ENCODE measurements at places on chromosomes 13 and 19.

- no peak for DNase-seq
Observed at GRCh38 chr13:37175996-37176395, 70.5 kb upstream of the CSNK1A1L start.

- no peak for DNase-seq
Observed at GRCh38 chr13:76942363-76942762, 5.9 kb upstream of the ACOD1 start.

- peak; percentile 93 for DNase-seq
Observed at GRCh38 chr19:15629003-15629880, 11.5 kb upstream of the CYP4F3 start.

DNA sequence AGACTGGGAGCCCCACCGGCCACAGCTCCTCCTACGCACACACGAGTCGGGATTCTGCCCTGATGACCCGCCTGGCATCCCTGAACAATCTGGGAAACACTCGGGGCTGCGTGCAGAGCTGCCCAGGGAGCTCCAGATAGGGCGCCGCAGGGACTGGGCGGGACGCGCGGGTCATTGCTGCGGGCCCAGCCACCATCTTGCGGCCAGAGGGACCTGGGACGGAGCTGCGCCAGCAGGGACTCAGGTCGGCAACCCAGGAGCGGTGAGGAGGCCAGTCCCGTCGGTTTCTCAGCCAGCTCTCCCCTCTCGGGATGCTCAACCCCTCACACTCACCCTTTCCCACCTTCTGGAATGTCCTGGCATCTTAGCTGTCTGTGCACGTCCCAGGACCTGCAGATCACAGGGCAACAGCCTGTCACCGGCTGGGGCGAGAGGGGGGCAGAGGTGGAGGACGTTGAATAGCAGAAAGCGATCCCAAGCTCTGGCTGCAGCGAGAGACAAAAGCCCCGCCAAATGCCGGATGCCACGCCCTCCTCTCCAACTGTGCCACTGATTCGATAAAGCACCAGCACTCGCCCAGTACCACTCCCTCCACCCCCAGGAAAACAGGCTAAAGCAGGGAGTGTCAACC, 20.4 kb upstream of the ZNF91 start:
- no peak for DNase-seq

GRCh38 chr19:48152551-48152950, 17.6 kb downstream of the LIG1 start:
- peak; percentile 78 for DNase-seq

DNA sequence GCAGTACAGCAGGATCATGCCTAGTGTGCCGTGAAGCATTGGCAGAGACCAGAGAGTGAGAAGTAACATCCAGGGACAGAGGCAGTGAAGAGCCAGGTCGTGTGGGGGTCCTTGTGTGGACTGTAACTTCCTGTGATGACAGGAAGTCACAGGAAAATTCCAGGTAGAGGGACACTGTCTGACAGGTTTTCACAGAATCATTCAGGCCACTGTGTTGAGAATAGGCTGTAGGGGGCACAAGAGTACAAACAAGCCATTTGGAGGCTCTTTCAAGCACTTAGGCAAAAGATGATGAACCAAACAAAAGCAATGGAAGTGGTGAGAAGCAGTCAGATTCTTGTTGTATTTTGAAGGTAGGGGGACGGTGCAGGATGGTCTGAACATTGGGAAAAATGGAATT, 46.4 kb downstream of the N4BP2L1 start:
- no peak for DNase-seq

GRCh38 chr13:81383444-81383843, 1042.5 kb upstream of the SPRY2 start:
- no peak for DNase-seq

DNA sequence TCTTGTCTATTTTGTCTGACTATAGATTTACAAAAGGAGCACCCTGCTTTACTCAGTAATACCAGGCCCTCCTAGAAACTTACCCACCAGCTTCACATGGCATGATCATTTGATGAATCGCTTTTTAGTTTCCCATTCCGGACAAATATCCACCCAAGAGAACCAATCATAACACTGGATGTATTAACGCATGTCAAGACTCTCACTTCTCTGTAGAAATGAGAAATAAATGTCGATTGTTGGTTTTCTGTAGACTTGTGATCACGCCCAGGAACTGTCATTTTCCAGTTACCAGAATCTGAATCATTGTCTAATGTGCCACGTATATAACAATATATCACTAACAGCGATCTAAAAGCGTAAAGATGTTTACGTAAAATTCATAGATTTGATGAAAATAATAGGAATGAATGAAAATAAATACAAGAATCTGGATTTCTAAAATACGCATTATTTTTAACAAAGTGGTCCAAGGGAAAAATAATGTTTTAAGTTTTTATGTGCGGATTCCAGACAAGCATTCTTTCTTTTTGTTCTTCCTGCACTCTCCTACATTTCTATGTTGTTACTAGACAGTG, 14.0 kb downstream of the CDX2 start:
- DNase-seq, result no peak

DNA sequence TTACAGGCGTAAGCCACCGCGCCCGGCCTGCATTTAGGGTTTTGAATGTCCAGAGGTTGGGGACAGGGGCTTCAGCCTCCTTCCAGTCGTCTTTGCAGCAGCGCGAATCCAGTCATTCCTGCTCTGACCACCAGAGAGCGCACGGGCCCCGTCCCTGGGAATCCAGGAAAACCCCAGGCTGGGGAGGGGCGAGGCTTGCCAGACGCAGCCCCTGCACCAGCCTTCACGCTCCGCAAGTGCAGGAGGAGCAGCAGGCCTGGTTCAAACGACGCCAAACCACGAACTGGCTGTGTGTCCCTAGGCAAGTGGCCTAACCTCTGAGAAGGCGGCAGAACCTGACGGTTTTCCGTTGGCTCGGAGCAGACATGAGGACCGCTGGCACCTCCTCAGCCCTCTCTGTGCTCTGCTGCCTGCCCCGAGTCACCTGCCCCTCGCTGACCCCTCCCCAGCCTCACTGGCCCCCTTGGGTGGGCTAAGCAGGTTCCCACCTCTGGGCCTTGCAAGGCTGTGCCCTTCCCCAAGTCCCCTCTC, 2.0 kb upstream of the RNF126 start:
- DNase-seq, result peak; percentile 92

GRCh38 chr13:46176756-46177155, 5.2 kb downstream of the LCP1 start:
- DNase-seq, result no peak

DNA sequence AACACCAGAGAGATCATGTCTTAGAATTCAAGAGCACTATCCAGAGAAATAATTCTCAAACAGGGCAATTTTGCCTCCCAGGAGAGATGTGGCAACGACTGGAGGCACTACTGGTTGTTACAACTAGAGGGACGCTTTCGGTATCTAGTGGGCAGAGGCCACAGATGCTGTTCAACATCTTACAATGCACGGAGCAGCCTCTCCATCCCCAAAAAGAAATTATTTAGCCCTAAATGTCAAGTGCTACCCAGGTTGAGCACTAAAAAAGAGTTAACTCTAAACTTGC, 78.6 kb downstream of the ABCC4 start:
- DNase-seq, result no peak

- DNase-seq, result no peak
Observed at GRCh38 chr19:17235971-17236777, 9.5 kb downstream of the NR2F6 start.

DNA sequence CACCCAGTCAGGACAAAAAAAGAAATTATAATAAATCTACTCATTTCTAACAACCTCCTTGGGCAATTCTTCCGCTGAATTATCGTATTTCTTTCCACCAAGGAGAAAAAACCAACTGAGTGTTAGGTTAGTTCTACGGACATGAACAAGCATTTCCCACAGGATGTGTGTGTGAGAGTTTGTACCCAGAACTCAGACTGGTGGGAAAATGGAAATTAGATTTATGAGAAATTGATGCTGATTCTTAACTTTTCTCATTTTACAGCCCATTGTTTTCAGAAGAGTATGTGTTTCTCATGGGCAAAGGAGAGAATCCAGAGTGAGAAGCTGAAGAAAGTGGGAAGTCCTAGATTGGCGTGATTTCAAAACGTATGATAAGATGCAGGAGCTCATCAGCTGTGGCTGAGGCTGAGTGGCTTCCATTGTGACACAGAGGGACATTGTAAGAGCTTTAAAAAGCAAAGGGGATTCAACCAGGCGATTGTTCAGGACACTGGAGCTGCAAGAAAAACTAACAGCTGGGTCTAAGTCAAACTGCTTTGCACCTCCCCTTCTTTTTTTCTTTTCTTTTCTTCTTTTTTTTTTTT, 184.7 kb upstream of the ARGLU1 start:
- no peak for DNase-seq

- no peak for DNase-seq
Observed at GRCh38 chr19:28619816-28620429, 593.0 kb downstream of the UQCRFS1 start.

DNA sequence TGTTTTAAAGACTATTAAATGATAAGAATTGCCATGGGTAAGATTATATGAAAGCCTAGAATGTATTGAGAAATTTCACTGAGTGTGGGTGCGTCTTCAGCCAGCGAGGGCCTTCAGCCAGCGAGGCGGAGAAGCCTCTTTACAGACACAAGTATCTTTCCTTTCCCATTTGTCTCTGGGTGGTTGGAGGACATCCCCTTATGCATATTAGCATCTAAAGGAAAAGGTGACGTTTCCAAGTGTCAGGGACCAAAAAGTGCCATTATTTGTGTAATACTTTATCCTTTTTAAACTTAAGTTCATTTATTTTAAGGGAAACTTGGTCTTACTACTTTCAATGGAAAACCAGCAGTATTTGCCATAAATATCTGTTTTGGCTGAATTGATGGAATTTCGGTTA, 22.2 kb downstream of the SMARCA4 start:
- DNase-seq, result no peak

DNA sequence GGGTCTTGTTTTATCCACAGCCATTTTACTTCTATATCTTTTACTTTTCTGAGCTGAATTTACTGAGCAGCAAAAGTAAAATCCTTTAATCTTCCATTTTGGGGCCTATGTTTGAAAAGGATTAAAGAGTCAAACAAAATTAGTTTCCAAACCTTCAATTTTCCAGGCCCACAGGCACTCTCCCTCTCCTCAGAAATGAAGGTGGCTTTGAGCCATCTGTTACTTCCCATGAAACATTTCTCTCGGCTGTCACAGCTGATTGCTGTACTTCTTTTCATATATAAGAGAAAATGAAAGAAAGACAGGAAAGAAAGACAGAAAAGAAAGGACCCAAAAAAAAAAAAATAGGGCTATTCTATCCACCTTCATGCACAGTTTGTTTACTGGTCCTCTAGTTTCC, 194.9 kb downstream of the LACC1 start:
- no peak for DNase-seq

GRCh38 chr13:90329641-90330040, 1017.8 kb upstream of the MIR17HG start:
- no peak for DNase-seq

GRCh38 chr19:8515317-8515716, 1.4 kb upstream of the ZNF414 start:
- peak; percentile 73 for DNase-seq

- no peak for DNase-seq
Observed at GRCh38 chr19:40417643-40417981, 4.4 kb upstream of the PRX start.

DNA sequence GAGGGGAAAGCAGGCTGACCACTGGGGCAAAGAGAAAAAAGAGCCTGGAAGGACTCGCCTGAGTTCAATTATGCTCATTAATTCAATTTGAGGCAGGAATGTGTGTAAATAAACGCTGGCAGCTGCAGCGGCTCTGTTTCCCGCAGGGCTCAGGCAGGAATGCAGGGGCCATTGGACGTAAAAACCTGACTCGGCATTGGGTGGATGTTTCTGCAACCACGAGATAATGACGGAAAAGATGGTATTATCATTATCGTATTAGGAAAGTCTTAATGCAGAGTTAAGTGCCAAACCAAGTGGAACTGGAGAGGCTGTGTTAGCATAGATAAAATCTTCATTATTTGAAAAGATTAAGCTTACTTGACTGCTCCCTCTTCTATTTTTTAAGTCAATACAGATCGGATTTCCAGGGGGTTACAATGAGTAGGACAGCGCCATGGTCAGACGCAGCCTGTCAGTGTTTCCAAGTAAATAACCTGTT, 169.8 kb downstream of the SHISA2 start:
- no peak for DNase-seq

DNA sequence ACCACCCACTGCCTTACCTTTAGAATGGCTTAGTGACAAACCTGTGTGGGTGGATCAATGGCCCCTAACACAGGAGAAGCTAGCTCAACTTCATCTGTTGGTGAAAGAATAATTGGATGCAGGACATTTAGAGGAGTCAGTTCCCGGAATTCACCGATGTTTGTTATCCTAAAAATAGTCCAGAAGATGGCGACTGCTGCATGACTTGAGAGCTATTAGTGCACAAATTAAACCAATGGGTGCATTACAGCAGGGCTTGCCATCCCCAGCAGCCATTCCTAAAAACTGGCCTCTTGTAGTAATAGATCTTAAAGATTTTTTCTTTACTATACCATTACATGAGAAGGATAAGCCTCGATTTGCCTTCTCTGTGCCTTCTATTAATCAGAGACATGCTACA, 46.8 kb upstream of the ZNF726 start:
- no peak for DNase-seq

DNA sequence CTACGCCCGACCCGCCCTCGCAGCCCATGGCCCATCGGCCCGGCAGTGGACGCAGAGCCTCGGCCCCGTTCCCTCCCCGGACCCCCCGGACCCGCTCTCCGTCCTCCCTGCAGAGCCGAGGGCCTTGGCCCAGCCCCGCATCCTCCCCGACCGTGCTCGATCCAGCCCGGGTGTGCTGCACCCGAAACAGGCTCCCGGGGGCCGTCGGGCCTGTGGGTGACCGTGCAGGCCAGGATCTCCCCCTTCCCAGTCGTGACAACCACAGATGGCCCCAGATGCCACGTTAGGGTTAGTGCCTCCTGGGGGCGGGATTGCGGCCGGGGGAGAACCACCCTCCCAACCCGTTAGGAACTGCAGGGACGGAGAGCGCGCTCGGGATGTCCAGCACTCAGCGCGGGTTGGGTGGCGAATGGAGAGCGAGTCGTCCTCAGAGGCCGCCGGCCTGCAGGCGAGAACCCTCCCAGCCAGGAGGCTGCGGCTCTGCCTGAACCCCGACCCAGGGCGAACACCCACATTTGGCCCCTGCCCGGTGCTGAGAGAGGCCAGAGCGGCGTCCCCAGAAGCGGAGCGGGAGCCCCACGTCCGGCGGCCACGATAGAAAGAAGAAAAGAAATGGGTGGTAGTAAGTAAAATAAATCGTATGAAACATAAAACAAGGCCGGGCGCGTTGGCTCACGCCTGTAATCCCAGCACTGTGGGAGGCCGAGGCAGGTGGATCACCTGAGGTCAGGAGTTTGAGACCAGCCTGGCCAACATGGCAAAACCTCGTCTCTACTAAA, 6.7 kb upstream of the MADCAM1 start:
- DNase-seq, result no peak

Data from activated T-cell treated with anti-CD3 and anti-CD28 coated beads, Interleukin-2, amount 50 U/mL, for 48 hours (primary cell).